Omental fat pad (tissue), 4 donors: ENCODE measurements at places on chromosomes 3 and 15.

DNA sequence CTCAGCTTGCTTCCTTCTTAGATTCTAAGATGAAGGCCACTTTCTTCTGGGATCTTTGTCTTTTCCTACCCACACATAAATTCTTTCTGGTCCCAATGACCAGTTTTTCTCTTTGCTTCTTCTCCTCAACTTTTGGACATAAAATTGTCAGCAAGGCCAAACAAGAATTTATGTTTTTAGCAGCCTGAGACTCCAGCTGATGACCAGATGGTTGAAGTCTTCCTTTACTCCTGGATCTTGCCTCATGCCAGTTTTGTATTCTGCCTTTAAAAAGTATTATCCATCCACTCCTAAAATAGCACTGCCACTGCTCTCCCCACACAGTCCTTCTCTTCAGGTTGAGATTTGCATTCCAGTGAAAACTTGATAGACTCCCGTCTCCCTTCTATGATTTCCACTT, 236.0 kb downstream of the VPS13C start:
- no peak for DNase-seq

DNA sequence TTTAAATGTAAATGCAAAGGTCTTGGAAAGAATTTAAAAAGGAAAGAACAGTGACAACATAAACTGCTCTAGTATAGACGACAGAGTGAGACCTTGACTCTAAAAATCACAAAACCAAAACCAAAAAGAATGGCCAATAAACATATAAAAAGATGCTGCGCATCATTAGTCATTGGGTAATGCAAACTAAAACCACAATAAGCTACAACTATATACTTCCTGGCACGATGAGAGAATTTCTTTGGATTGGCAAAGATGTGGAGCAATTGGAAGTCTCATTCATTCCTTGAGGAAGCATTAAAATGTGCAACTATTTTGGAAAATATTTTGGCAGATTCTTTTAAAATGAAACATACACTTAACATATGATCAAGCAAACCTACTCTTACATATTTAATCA, 98.7 kb upstream of the ZPLD1 start:
- DNase-seq = no peak

DNA sequence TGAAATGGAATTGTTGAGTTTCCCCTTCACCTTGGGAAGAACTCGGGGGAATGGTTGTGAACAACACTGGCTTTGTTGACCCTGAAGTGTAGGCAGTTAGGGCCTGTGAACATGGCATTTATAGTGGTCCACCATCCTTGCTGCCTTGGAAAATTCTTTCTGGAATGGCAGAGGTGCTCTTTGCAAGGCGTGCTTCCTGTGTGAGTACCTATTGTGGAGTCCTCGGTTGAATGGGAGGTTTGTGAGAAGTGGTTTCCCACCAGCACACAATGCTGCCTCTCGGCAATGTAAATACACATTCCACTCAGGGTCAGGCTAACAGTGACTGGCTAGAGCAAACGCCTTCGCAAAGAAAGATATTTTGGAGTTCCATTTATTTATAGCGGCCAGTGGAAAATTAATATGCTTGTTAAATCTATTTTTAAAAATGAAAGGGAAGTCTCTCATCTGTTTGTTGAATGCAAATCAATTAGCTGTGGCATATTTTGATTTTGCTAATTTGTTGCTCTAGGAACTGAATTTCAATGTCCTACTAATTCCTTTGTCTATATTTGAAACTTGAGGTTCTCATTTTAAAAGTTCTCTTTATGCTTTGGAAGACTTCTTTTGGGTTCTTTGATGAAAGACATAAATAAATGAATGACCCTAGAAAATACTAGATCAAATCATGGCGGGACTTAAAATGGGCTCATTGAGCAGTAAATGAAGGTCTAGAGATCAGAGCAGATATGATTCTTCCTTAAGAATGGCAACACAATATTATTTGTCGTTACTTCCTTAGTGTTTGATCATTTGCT, 59.5 kb downstream of the FNDC3B start:
- no peak for DNase-seq

GRCh38 chr3:127777921-127778656, 44.2 kb downstream of the MGLL start:
- no peak for DNase-seq

- no peak for DNase-seq
These were observed 74.8 kb upstream of the SEC13 start for GRCh38 chr3:10395671-10396070.

DNA sequence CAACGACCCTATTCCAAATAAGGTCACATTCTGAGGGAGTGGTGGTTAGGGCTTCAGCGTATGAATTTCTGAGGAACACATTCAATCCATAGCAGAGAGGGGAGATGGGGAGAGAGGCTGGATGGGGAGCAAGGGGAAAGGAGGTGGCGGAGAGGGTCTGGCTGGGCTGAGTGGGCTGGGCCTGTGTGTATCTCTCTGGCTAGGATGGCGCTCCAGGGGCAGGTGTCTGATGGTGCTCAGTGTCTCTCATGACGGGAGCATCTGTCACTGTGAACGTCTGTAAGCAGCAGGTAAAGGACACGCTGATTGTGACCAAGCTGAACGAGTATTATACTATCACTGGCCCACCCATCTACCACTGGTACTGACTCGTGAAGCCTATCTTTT, 159.6 kb downstream of the XXYLT1 start:
- no peak for DNase-seq

DNA sequence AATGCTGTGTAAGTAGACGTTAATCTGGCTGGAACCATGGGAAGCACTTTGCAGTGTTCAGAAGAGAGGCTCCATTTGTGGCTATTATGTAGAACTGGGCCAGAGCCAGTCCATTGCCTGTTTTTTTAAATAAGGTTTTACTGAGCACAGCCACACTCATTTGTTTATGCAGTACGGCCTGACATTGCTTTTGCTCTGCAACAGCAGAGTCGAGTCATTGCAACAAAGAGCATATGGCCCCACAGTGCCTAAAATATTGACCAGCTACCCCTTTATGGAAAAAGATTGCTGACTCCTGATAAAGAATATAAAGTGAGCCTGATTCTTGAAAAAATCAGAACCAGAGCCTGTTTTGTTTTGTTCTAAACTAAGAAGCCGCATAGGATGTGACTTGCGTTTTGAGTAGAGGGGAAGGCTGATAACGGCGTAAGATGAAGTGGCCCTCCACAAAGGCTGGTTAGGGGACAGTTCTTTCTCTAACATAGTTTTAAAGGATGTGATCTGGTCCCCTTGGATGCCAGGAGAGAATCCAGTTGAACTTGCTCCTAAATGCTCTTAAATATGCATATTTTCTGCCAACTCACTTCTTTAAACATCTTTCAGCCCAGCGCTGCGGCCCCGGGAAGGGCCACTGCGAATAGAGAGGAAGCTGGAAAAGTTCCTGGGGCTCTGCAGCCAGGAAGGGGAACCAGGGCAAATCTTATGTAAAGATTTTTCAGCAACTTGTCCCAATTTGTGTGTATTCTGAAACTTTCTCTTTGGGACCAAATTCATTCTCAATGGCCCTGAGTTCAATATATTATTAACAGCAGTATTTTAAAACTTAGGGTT, 64.5 kb downstream of the GLDN start:
- DNase-seq = no peak
